ENCODE measurements at places on chromosomes 2 and 18. TPM values are rescaled to one million over a fixed set of nuclear protein-coding genes. Genes with fewer than 3 reads are reported as not detected.

The B3GNT7 gene
- total RNA-seq = under 0.01 TPM

The KCNF1 gene
- under 0.01 TPM for total RNA-seq

The KCNK3 gene
- 0.38 TPM for total RNA-seq

The MORN2 gene
- 16.5 TPM for total RNA-seq

The SERPINB11 gene
- not detected for total RNA-seq

The DNER gene
- total RNA-seq = under 0.01 TPM

The WIPF1 gene
- 5.6 TPM for total RNA-seq

The GKN2 gene
- total RNA-seq = not detected

The RAD51AP2 gene
- total RNA-seq = under 0.01 TPM

The HRH4 gene
- under 0.01 TPM for total RNA-seq

The CELF4 gene
- total RNA-seq = not detected

The AQP12B gene
- total RNA-seq = not detected

The AMER3 gene
- not detected for total RNA-seq

The CTAGE1 gene
- total RNA-seq = 0.28 TPM

The ZNF512 gene
- total RNA-seq = 21.1 TPM

The CSRNP3 gene
- total RNA-seq = 1.2 TPM

The PJVK gene
- total RNA-seq = 0.77 TPM

The NEU2 gene
- total RNA-seq = not detected

The PLA2R1 gene
- 17.2 TPM for total RNA-seq

The CYS1 gene
- total RNA-seq = 0.58 TPM

The STK39 gene
- total RNA-seq = 17.2 TPM

The TMX3 gene
- 112 TPM for total RNA-seq

The CABYR gene
- 5.9 TPM for total RNA-seq

The ZNF142 gene
- 4.8 TPM for total RNA-seq

The IL36B gene
- not detected for total RNA-seq

The XDH gene
- 0.38 TPM for total RNA-seq

The LYG1 gene
- total RNA-seq = 0.85 TPM

The TOGARAM2 gene
- total RNA-seq = not detected

The RASGRP3 gene
- total RNA-seq = 2.5 TPM

The CHRND gene
- not detected for total RNA-seq

The ALPP gene
- not detected for total RNA-seq

The OTX1 gene
- not detected for total RNA-seq

The SERPINB12 gene
- total RNA-seq = not detected

The UPP2 gene
- total RNA-seq = not detected

The FBXO15 gene
- total RNA-seq = 0.38 TPM

The EHD3 gene
- 56.6 TPM for total RNA-seq

The PHOSPHO2 gene
- 2.8 TPM for total RNA-seq

The CYP26B1 gene
- 0.19 TPM for total RNA-seq

The SLC19A3 gene
- 0.19 TPM for total RNA-seq

The NEB gene
- under 0.01 TPM for total RNA-seq

The ALK gene
- not detected for total RNA-seq

The RETSAT gene
- total RNA-seq = 86.0 TPM

The RNF125 gene
- total RNA-seq = 0.28 TPM

The BCL11A gene
- total RNA-seq = 0.19 TPM

The RPL37A gene
- 1,508 TPM for total RNA-seq

The CCL20 gene
- total RNA-seq = 57.5 TPM

The ANKRD30B gene
- total RNA-seq = 0.96 TPM

The IL1RN gene
- 0.28 TPM for total RNA-seq

Measured in regular cardiac myocyte (primary cell).